COR-L47 (cell line): ENCODE measurements at places on chromosomes 5 and 9.

DNA sequence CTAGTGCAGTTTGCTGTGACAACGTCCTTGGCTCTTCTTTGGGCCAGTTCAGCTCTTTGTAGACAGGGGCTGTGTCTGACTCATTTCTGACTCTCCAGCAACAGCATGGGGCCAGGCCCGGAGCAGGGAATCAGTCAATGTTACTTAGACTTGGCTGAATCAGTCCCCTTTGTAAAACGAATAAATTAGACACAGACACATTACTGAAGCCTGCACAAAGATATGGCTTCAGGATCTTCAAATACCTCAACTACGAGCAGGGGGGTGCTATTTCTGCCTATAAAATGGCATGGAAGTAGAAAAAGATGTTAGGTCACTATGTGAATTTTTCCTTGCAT is 204.7 kb downstream of the TTLL11 start:
- no peak for DNase-seq

DNA sequence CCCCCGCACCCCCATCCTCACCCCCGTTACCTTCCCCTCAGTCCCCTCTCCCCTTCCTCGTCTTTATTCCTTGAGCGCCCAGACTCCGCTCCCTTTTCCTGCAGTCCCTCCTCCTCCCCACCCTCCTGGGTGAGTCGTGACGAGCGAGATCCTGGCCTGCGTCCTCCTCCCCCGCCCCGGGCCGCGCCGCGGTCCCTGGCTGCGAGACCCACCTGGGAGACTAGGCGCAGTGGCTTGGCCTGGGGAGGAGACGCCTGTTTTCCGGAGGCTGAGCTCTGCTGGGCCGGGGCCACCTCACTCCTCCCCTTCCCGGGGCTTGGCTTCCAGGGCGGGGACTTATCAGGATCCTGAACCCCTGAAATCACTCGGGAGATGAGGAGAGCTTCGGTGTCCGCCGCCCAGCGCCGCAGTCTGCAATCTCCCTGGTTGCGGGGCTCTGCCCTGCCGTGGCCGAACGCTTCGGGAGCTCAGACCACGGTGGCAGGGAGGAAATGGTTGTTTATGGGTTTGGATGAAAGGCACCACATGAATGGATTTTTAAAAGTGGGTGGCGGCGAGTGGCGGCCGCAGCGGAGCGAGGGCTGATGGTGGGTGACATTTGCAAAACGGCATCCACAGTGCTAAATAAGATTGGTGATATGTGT is 984 bp downstream of the STXBP1 start:
- peak; percentile 50 for DNase-seq

DNA sequence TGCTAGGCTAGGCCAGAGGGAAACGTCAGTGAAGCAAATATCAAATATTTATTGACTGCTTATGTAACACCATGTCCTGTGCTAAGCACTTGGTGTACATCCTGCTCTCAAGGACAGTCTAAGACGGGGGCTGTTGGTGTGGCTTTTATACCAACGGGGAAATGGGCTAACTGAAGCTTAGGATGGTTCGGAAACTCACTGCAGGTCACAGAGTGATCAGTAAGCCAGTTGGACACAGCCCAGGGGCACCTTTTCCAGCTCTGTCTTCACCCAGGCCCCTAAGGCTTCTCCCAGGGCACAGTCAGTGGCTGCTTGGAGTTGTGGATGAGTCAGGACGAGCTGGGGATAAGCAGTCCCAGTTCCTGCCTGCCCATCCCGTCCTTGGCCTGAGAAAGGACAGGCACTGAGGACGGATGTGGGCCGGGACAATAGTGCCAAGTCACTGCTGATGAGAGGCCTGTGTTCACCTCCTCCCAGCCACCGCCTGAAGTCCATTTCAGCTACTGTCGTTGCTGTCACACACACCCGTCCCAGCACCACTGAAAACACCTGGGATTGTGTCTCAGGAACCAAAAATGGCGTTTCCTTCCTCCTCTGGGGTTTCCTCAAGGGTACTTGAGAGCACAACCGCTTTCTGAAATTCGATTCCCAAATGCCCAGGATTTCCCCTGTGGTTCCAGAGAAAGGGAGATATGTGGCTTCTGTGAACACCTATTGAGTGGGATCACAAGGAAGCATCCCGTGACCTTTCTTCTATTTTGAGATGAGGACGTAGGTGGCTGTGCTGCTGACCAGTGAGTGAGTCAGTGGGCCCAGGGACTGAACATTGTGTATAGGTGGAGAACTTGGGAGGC is 17.5 kb upstream of the SPRY4 start:
- DNase-seq = no peak

- DNase-seq = no peak
Measured at GRCh38 chr9:13588151-13589033, 308.9 kb upstream of the MPDZ start.

DNA sequence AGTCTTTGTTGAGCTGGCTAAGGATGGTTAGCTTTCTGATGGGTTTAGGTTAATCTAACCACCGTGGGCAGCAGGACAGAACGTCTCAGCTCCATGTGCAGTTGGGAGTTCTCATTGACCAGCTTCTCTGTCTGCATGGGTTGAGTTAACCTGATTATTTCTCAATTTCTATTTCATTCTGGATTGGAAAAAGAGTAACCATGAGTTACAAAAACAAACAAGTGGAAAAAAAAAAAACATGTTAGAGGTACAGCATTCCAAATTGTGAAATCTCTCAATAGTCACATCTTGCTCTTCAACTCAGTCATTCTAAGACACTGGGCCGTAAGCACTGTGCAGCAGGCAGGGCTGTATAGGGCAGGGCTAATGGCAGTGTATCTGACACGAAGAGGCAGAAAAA is 343.7 kb upstream of the KLF4 start:
- DNase-seq = no peak
